ENCODE measurements at places on chromosomes 13 and 19. TPM values are rescaled to one million over a fixed set of nuclear protein-coding genes. Genes with fewer than 3 reads are reported as not detected.

DNA sequence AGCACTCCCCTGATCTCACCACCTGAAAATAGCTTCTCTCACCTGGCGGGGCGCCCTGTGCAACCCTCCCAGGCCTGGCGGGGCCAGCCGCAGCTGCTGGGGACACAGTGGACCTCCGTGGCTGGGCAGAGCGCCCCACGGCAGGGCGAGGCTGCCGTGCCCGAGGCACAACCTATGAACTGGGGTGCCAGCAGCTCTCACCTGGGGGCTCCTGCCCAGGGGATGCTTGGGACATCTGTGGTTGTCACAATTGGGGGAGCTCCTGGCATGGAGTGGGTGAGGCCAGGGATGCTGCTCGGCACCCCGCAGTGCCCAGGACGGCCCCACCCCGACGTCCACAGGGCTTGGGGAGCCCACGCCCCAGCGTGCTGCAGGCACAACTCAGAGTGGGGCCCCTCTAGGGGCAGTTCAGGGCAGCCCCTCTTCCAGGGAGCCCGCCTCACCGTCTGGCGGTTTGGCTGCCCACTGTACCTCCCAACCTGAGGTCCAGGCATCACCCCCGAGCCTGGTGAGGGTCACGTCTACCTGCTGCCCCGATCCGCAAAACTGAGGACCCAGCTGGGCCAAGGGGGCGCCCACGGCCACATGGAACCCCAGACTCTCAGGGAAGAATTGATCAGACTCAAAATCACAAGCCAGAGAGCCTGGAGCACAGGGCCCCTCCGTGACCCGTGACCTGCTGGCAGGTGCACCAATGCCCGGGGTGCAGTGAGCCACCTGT, 5.7 kb downstream of the TMEM259 start:
- H3K4me3 ChIP-seq: no peak overlapping the region
- peaks cover 32% of the 10 kb centered on the region for H3K36me3 ChIP-seq
- no peaks in the 10 kb centered on the region for H3K27me3 ChIP-seq
- peaks cover 71% of the 10 kb centered on the region for H3K4me1 ChIP-seq
- DNase-seq: no peak
- H3K27ac ChIP-seq: peak overlapping the region; percentile 91

DNA sequence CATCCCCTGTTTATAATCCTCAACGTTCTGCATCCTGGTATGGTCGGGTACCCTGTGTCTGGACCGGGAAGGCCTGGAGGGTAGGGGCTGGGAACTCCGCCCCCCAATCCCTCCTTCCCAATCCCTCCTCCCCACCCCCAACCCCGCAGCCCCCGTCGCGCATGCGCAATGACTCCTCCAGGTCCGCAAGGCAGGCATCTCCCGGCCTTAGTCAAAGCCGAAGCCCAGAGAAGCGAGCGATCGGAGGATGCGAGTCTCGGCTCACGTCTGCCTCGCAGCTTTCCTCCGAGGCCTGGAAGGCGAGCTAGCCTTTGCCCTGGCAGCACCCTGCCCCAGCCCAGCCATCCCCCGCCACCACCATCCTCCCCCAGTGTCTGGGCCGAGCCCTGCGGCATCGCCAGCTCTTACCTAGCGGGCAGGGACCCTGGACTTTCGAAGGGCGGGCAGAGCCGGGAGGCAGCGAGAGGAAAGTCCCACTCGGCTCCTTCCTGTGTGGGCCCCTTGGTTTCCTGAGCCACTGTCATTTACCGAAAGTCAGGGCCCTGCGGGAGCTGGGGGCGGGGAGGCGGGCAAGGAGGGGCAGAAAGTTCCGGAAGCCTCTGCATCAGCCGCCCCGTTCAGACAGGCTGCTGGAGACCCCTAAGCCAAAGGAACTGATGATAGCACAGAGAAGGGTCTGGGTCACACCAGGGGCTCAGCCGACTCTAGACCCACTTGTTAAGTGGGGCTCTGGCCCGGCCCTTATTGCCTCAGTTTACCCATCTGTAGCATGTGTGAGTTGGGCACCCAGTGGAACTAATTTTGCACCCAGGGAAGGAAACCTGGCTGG, at the start of gene JAK3:
JAK3 (minus strand) TSS at position 445 of the 829 bp plus-strand sequence. CDS start 3,565 bp downstream, outside the sequence.
- H3K36me3 ChIP-seq: no peaks in the 10 kb centered on the region
- peak within 1 kb of the TSS; percentile 42 for H3K4me3 ChIP-seq
- peaks cover 29% of the 10 kb centered on the region for H3K4me1 ChIP-seq
- H3K27me3 ChIP-seq: no peaks in the 10 kb centered on the region
- peak within 1 kb of the TSS; percentile 69 for H3K27ac ChIP-seq
- no peak for DNase-seq

GRCh38 chr13:110319397-110319773, 12.3 kb downstream of the COL4A2 start:
- H3K27ac ChIP-seq: peak overlapping the region; percentile 90
- H3K36me3 ChIP-seq: no peaks in the 10 kb centered on the region
- H3K27me3 ChIP-seq: no peaks in the 10 kb centered on the region
- H3K4me3 ChIP-seq: peak overlapping the region; percentile 19
- no peak for DNase-seq

GRCh38 chr19:56312342-56312741, 2.3 kb downstream of the ZSCAN5A start:
- H3K4me3 ChIP-seq: no peak overlapping the region
- peaks cover 5% of the 10 kb centered on the region for H3K4me1 ChIP-seq
- no peak for DNase-seq
- no peak overlapping the region for H3K27ac ChIP-seq
- no peaks in the 10 kb centered on the region for H3K36me3 ChIP-seq
- no peaks in the 10 kb centered on the region for H3K27me3 ChIP-seq

- H3K27ac ChIP-seq: no peak overlapping the region
- peak overlapping the region; percentile 9 for H3K4me3 ChIP-seq
- H3K27me3 ChIP-seq: peaks cover 16% of the 10 kb centered on the region
- DNase-seq: no peak
- peaks cover 12% of the 10 kb centered on the region for H3K4me1 ChIP-seq
Measured at GRCh38 chr19:12840091-12841079, 2.1 kb downstream of the MAST1 start.

DNA sequence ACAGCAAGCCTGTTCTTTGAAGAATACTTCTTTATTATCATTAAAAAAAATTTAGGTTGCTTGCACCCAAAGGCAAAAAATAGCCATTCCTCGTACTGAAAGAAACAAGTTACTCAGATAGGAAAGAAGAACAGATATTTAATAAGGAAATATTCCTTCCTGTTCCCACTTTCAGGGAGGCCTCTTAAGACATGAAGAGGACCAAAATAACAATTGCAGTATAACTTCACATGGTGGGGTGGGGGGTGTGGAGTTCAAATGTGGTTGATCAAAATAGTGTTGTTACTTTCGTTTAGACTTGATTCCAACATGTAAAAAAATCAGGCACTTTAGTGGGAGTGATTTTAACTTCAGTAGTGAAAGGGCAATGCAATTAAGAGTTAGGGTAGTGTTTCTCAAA, 3.6 kb downstream of the RGCC start:
- H3K27me3 ChIP-seq: no peaks in the 10 kb centered on the region
- H3K4me1 ChIP-seq: peaks cover 60% of the 10 kb centered on the region
- no peak overlapping the region for H3K27ac ChIP-seq
- no peaks in the 10 kb centered on the region for H3K36me3 ChIP-seq
- H3K4me3 ChIP-seq: no peak overlapping the region
- no peak for DNase-seq

DNA sequence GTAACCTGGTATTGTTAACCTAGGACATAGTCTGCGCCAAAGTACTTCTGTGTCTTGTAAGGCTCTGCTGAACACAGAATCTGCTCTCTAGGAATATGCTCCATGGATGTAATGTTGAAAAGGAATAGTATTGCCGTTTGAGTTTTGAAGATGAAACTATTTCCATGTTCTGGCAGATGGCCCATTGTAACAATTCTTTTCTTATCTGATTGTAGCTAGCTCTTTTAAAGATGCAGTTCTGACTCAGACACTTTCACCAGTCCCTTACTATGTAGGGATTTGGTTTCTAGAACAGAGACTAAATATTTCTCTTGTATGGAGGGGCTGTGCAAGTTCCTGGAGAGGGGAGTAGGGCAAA, 185.6 kb downstream of the MTUS2 start:
- no peak overlapping the region for H3K4me3 ChIP-seq
- no peaks in the 10 kb centered on the region for H3K27me3 ChIP-seq
- no peaks in the 10 kb centered on the region for H3K4me1 ChIP-seq
- no peak overlapping the region for H3K27ac ChIP-seq
- no peaks in the 10 kb centered on the region for H3K36me3 ChIP-seq
- no peak for DNase-seq

GRCh38 chr13:110476220-110476617, 85.3 kb downstream of the RAB20 start:
- no peak overlapping the region for H3K27ac ChIP-seq
- H3K36me3 ChIP-seq: peaks cover 67% of the 10 kb centered on the region
- no peaks in the 10 kb centered on the region for H3K27me3 ChIP-seq
- peaks cover 18% of the 10 kb centered on the region for H3K4me1 ChIP-seq
- H3K4me3 ChIP-seq: no peak overlapping the region

DNA sequence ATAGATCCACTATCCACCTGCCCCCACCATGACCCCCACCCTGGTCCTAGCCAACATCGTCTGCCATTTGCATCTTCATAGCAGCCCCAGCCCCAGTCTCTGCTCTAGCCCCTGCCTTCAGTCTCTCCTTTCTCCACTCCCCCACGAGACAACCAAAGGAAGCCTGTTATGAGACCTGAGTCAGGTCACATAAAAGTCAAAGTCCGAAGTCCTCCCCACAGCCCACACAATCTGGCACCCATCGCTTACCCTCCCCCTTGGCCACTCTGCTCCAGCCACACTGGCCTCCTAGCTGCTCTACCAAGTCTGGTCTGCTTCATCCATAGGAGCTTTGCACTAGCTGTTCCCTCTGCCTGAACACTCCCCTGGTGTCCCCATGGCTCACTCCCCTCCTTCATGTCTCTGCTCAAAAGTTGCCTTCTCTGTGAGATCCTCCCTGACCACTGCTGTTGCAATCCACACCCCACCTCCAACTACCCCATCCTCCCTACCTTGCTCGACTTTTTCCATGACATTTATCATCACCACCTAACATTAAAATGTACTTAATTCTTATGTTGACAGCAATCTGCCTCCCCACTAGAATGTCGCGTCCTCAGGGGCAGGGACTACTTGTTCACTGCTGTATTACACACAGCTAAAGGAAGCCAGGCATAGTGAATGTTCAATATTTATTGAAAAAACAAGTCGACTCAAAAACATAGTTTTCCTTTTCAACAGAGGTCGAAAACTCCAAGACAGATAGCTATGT, 1.2 kb upstream of the PLEKHG2 start:
- H3K27ac ChIP-seq: peak overlapping the region; percentile 99
- H3K27me3 ChIP-seq: no peaks in the 10 kb centered on the region
- peaks cover 63% of the 10 kb centered on the region for H3K4me1 ChIP-seq

DNA sequence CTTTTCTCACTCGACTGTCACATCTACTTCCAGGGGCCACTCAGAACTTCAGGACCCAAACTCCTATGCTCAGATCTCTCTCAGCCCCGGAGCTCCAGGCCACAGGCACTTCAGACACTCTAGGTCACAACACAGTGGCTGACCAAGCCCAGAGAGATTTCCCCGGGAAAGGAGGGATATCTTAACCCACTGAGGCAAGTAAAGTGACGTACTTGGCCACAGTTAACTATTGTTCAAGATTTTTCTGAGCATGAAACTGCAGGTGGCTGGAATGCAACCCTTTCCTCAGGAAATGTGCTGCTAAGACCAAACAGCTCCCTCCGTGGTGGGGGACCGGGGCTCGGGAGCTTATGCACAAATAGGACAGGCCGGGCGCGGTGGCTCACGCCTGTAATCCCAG, 23.9 kb downstream of the OPA3 start:
- DNase-seq: no peak
- H3K36me3 ChIP-seq: no peaks in the 10 kb centered on the region
- H3K4me3 ChIP-seq: no peak overlapping the region

DNA sequence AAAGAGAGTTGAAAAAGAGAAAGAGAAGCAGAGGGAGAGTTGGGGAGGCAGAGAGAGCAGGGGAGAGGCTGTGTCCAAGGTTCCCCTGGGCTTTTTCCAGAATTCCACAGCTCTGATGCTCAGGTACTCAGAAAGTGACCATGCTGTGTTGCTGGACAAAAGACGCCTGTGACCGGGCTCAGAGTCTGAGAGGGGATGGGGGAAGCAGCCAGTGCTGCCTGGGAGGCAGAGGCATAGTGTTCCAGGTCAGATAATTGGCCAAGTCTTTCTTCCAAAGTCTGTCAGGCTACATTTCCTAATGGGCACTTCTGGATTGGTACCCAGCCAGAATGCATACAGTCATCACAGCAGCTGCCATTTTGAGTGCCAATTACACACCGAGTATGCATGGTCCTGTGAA, 86.1 kb downstream of the PTPRS start:
- no peaks in the 10 kb centered on the region for H3K4me1 ChIP-seq
- H3K27me3 ChIP-seq: no peaks in the 10 kb centered on the region
- H3K4me3 ChIP-seq: no peak overlapping the region
- peaks cover 8% of the 10 kb centered on the region for H3K36me3 ChIP-seq

DNA sequence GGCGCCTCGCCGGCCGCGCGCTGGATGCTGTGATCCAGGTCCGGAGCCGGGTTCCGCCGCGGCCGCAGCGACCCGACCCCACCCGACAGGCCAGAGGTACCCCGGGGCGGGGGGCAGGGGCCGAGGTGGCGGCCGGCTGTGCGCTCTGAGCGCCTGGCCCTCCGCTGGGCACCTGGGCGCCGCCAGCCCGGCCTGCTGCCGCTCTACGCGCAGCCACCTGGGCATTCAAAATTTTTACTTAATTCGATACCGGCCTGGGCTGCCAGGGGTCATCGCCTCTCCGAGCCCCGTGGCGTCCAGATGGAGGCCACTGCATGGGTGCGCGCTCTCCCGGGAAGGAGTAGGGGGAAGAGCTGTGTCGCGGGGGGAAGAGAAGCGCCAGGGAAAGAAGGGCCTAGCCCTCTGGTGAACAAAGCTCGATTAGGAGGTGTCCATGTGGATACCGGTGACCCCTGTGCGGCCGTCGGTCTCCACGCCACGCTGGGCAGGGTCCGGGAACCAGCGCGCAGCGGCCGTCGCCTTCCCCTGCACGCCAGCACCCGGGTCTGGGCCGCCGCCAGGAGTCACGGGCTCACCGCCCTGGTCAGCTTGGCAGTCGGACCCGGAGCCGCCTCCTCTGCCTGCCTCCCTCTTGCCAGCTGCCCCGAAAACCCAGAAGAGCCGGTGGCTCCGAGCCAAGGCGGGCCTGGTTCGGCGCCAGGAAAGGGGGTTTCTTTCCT, 666 bp downstream of the BIVM start:
- no peaks in the 10 kb centered on the region for H3K27me3 ChIP-seq
- no peaks in the 10 kb centered on the region for H3K36me3 ChIP-seq
- peak overlapping the region; percentile 80 for H3K27ac ChIP-seq

- no peaks in the 10 kb centered on the region for H3K27me3 ChIP-seq
- H3K4me3 ChIP-seq: no peak overlapping the region
- H3K27ac ChIP-seq: no peak overlapping the region
Measured at GRCh38 chr13:95298971-95299621, 2.2 kb downstream of the ABCC4 start.

GRCh38 chr19:4518345-4519171, at the start of gene PLIN4:
PLIN4 (minus strand) TSS chr19:4518486; CDS start chr19:4518272, 214 bp downstream.
- no peak for DNase-seq
- peaks cover 18% of the 10 kb centered on the region for H3K4me1 ChIP-seq
- peak within 1 kb of the TSS; percentile 87 for H3K27ac ChIP-seq
- H3K4me3 ChIP-seq: no peak within 1 kb of the TSS

The ENOX1 gene
- total RNA-seq: not detected

The SIAH3 gene
- total RNA-seq: not detected

The ZNF614 gene
- 2.2 TPM for total RNA-seq

The ZNF490 gene
- 5.6 TPM for total RNA-seq

The NECTIN2 gene
- total RNA-seq: 51.5 TPM

The GNG7 gene
- 0.57 TPM for total RNA-seq

The CGB3 gene
- total RNA-seq: not detected

The GPR12 gene
- total RNA-seq: not detected

The PRR12 gene
- total RNA-seq: 7.2 TPM

The CYP4F12 gene
- total RNA-seq: 34.5 TPM
